ENCODE measurements at places on chromosomes 6 and 20. TPM values are rescaled to one million over a fixed set of nuclear protein-coding genes. Genes with fewer than 3 reads are reported as not detected.

Gene DSTN
- 946 TPM for total RNA-seq

Gene TGM3
- total RNA-seq: 0.29 TPM

Gene F13A1
- 96.5 TPM for total RNA-seq

Gene MYL9
- 74.3 TPM for total RNA-seq

Gene COMMD7
- 29.6 TPM for total RNA-seq

Gene TRIM40
- 33.4 TPM for total RNA-seq

Gene NRSN1
- not detected for total RNA-seq

Gene HACE1
- total RNA-seq: 7.9 TPM

Gene KIAA1755
- total RNA-seq: 3.4 TPM

Gene BNIP5
- 12.6 TPM for total RNA-seq

Gene SUMO4
- total RNA-seq: 1.7 TPM

Gene EYA2
- total RNA-seq: 22.3 TPM

Gene MMS22L
- 9.5 TPM for total RNA-seq

Gene NCOA5
- 24.2 TPM for total RNA-seq

Gene ZNF334
- 1.2 TPM for total RNA-seq

Gene ZBTB12
- total RNA-seq: 2.3 TPM

Gene KCNG1
- 6.3 TPM for total RNA-seq

Gene CLDN20
- not detected for total RNA-seq

Gene SLC13A3
- total RNA-seq: 0.27 TPM
